Left kidney (tissue), 8 donors: ENCODE measurements at places on chromosomes 7 and 10. TPM values are rescaled to one million over a fixed set of nuclear protein-coding genes. Genes with fewer than 3 reads are reported as not detected.

WDR86 gene
- 38.8 TPM for polyA plus RNA-seq

VWA2 gene
- 2.3 TPM for polyA plus RNA-seq

FAS gene
- polyA plus RNA-seq: 13.4 TPM

PTPRE gene
- polyA plus RNA-seq: 5.6 TPM

DNAH11 gene
- polyA plus RNA-seq: 3.3 TPM

HTRA1 gene
- polyA plus RNA-seq: 158 TPM

RADIL gene
- polyA plus RNA-seq: 1.3 TPM

C10orf143 gene
- 6.6 TPM for polyA plus RNA-seq

NUDT13 gene
- 10.6 TPM for polyA plus RNA-seq

TAS2R3 gene
- polyA plus RNA-seq: 1.2 TPM

MSS51 gene
- polyA plus RNA-seq: 6.0 TPM
